ENCODE measurements at places on chromosomes 11 and 22. TPM values are rescaled to one million over a fixed set of nuclear protein-coding genes. Genes with fewer than 3 reads are reported as not detected.
A peak's percentile ranks its signal among the peaks of the same experiment; 100 is the strongest.

GPHA2 gene
- total RNA-seq, result not detected

STK33 gene
- 2.1 TPM for total RNA-seq

TMA7B gene
- total RNA-seq, result 2.5 TPM

OR10A2 gene
- 0.10 TPM for total RNA-seq

DUSP8 gene
- total RNA-seq, result 1.1 TPM

KCNJ1 gene
- not detected for total RNA-seq

MMP8 gene
- total RNA-seq, result not detected

MMP7 gene
- total RNA-seq, result not detected

MISFA gene
- total RNA-seq, result 0.93 TPM

EIF4ENIF1 gene
- total RNA-seq, result 36.5 TPM

AQP11 gene
- total RNA-seq, result 0.09 TPM

DNA sequence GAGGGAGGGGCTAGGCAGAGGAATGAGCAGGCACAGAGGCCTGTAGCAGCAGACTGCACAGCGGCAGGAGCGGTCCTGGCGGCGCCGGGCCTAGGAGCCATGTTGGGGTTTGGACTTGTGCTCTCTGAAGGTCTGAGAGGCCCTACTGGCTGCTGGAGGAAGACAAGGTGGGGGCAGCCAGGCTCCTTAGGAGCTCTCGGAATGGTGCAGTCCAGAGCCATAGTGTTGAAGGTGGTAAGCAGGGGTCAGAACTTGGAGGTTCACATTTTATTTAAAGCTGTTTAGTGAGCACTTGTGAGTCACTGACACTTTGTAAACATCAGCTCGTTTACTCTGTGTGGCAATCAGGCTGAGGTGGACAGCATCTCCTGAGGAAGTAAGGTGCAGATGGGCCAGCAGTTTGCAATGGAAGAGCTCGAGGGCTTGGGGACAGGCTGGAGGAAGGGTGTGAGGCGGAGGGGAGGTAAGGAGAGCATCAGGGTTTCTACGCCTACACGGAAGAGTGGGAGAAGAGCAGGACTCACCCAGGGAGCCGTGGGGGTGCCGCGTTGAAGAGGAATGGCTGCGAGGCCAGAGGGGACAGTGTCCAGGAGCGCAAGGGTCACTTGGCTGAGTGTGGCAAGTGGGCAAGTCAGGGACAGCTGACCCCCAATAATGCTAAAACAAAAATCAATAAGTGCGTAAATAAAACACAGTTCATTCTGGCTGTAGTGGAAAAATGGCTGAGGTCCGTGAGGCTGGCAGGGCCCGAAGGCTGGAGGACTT lies 10.0 kb upstream of the TMEM191C start:
- no peak for DNase-seq

GRCh38 chr11:32056438-32056837 lies 34.4 kb upstream of the RCN1 start:
- DNase-seq, result no peak

GRCh38 chr22:29442976-29443375 lies 4.6 kb downstream of the RFPL1 start:
- no peak for DNase-seq

- no peak for DNase-seq
These were observed 24.6 kb upstream of the SMPD1 start for GRCh38 chr11:6365659-6366058.

DNA sequence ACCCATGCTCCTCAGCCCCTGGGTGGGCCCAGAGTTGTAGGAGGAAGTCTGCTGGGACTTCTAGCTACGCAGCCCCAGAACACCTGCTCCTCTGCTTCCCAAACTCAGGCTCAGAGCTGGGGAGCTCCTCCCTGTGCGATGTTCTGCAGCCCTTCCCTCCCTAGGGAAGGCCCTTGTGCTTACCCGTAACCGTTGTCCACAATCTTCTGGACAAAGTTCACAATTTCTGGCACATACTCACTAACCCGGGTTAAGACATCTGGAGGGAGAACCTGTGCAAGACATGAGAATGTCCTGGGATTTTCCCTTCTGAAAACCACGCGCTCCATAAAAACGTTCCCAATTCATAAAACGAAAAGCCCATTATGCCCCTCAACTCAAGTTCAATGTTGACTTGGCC lies 28.4 kb downstream of the CARS1 start:
- no peak for DNase-seq

DNA sequence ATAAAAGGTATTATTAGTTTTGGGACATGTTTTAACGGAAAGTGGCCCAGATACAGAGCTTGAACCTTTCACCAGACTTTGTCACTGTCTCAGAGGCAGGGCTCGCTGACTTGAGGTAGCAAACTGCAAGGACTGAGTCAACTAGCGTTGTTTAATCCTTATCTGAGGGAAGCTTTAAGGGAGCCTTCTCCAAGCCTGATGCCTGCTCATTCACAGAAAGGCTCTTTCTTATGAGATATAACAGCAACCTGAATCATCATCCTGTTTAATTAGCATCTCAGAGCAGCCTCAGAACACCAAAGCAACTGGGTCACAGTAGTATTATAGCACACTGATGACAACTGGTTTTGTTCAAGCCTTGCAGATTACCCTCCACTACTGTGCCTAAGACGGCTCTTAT lies 54.2 kb upstream of the CYP2D6 start:
- no peak for DNase-seq

DNA sequence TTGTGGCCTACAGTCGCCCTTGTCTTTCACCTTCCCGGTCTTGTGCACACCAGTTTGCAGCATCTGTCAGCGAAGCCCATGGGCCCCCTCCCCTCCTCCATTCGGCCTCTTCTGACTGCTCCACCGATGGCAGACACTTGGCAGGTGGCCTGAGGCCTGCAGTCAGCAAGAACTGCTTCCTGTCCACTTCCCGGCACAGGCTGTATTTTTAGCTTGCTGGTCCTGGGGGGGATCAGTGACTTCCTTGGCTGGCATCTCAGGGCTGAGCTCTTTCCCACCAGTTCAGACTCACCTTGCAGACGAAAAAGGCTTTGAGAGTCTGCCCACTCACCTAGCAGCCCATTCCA lies 106.4 kb downstream of the SYN3 start:
- no peak for DNase-seq

- no peak for DNase-seq
These were observed 152.8 kb downstream of the TBC1D22A start for GRCh38 chr22:46914916-46915894.

DNA sequence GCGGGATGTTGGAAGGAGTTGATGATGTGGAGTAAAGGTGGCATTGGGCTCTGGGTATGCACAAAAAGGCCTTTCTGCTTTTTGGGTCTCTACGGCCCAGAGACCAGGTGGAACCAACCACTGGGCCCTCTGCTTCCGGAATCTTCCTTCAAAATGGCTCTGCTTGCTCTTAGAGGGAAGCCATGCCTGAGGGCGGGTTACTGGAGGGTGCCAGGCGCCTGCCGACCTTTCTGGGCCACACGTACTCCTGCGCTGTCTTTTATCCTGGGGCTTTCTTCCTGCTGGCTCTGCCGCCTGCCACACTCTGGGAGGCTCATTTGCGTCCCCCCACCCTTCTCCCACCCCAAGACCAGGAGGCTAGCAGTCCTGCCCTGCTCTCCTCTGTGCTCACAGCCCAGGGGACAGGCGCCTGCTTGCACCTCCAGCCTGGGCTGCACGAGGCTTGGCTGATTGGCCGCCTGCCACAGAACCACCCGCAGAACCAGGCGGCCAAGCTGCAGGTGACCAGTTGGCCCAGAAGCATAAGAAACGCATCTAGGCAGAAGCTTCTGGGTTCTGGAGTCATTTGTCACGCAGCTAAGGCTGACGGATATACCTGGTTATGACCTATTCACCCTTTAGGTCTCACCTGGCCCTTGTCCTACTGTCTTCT lies 536.9 kb downstream of the TBC1D22A start:
- DNase-seq, result no peak

GRCh38 chr11:96607864-96608558 lies 218.2 kb downstream of the JRKL start:
- DNase-seq, result no peak

DNA sequence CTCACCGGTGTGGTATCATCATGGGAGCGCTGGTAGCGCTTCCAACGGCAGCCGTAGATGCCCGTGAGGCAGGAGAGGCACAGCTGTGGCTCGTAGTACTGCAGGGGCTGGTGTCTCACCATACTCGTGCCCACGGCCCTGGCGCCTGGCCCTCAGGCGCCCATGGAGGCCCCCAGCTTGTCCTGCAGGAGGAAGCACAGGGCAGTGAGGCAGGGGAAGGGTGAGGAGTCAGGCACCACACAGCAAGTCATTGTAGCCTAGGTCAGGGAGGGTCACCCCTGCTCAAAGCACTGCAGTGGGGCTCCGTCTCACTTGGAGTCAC lies 44.6 kb upstream of the KLHL35 start:
- no peak for DNase-seq

- no peak for DNase-seq
These were observed 41.6 kb upstream of the CCDC188 start for GRCh38 chr22:20192293-20192971.

- DNase-seq, result no peak
These were observed 13.6 kb upstream of the TMEM216 start for GRCh38 chr11:61378713-61379313.

DNA sequence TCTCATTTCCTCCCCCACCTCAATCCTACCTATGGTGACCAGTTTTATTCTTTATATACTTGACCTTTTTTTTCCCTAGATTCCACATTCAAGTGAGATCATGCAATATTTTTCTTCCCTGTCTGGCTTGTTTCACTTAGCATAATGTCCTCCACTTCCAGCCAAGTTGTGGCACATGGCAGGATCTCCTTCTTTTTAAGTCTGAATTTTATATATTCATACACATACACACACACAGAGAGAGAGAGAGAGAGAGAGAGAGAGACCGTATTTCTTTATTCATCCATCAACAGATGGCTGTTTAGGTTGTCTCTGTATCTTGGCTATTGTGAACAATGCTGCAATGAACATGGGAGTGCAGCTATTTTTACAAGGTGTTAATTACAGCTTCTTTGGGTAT lies 1.4 kb downstream of the POU2AF2 start:
- DNase-seq, result no peak

DNA sequence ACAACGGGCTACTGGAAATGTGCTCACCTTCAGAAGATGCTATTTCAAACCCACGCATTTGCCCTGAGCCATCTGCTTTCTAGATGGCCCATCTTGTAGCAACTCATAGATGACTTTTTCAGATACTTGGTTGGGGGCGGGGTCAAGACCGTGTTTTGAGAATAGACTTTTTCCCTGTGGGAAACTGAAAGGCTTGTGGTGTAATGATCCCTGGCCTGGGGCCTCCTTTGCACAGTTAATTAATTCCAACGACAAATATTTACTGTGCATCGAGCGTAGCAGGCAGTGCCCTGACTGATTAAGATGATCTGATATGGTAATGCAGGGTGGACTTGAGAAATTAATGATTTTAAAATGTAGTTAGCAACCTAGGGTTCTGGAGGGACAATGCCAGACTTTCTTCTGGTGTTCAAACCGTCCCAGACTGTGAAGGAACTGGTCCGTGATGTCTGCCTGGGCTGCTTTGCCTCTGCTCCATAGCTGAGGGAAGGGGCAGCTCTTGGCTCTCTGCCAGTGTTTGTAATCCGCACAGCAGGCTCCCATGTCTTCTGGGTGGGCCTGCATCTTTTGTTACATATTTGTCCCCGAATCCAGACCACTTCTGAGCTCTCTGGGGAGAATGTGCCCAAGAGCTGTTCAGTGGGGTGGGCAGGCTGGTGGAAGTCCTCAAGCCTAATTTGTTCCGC lies 84.8 kb downstream of the ADAMTS15 start:
- no peak for DNase-seq

DNA sequence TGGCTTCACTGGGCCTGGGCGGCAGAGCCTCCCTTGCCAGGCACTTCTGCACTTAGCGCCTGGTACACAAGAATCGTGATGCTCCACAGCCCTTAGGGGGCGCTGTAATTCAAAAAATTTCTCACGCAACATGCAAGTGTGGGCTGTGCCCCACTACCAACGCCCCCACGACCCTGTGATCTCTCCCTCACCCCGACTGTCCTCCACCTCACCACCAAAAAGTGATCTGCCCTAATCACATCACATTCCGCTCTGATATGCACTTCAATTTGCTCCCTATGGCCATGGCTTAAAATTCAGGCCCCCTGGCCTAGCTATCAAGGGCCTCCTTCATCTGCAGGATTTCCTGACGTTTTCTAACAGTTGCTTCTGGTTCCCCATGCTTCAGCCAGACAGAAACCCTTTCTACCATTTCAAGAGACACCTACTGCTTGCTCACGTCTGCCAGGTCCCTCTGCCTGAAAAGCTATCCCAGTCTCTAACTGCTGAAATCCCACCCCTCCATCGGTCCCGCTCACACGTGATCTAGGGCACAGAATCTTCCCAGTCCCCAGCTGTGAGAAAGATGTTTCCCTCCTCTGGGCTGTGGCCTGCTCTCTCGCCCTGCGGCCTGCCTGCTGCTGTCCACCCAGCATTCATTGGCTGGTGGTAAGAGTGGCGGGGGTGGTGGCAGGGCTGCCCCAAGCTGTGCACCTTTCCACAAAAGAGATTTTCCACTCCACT lies 27.9 kb upstream of the LRRC32 start:
- no peak for DNase-seq

DNA sequence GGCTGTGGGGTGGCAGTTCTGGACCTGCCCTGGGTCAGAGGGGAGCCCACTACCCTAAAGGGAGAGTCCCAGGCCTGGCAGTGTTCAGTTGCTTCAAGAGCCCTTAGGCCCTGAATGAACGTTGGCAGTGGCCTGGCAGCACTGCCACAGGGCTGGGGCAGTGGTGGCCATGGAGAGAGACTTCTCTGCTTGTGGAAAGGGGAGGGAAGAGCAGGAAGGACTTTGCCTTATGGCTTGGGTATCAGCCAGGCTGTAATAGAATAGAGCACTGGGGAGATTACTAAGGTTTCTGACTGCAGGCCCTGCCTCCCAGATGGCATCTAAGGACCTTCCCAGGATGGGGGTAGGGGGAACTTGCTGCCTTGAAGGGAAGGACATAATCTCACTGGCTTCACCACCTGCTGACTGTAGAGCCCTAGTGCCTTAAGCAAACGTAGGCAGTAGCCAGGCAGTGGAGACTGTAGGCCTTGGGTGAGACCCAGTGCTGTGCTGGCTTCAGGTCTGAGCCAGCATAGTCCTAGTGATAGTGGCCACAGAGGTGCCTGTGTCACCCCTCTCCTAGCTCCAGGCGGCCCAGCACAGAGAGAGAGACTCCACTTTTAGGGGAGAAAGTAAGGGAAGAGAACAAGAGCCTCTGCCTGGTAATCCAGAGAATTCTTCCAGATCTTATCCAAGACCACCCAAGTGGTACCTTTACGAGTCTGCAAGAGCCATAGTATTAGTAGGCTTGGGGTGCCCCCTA lies 27.6 kb downstream of the PLA2G6 start:
- peak; percentile 30 for DNase-seq

GRCh38 chr11:90722552-90723190 lies 499.8 kb upstream of the CHORDC1 start:
- no peak for DNase-seq

GRCh38 chr11:33403344-33403743 lies 146.2 kb downstream of the HIPK3 start:
- no peak for DNase-seq

DNA sequence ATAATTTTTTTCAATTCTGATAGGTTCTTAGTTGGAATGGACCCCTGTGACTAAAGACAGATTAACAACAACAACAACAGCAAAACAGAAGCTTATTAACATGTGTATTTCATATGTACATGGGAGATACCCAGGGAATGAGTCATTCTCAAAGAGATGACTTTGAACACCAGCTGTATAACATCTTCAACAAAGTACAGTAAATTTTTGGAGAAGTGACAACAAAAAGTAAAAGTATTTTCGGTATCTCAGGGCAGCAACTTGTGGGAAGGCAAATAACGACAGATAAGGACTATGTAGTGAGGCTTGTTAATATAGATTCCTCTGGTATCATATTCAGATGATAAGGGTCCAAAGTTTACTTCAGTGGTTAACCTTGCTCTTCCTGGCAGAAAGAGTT lies 573.4 kb upstream of the RAG2 start:
- no peak for DNase-seq

GRCh38 chr11:26651916-26652315 lies 69.9 kb downstream of the SLC5A12 start:
- DNase-seq, result no peak
